ENCODE measurements at places on chromosomes 16 and 17.

GRCh38 chr17:65564793-65565192, 3.3 kb upstream of the AXIN2 start:
- DNase-seq: no peak

DNA sequence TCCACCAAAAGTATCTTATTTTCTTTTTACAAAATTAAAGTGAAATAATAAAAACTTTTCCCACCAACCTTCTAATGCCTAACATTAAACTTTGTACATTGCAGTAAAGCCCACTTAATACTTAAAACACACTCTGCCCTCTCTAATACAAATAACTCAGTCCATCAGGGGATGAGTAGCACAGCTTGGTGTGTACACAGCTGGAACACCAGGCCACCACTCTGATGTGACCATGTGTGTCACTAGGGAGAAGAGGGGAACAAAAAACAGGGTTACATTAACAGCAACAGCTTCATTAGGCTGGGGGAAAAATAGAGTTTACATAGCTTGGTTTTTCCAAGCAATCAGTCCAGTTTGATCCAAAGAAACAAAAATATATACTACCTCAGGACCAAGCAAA, 295.0 kb downstream of the CEP112 start:
- no peak for DNase-seq

DNA sequence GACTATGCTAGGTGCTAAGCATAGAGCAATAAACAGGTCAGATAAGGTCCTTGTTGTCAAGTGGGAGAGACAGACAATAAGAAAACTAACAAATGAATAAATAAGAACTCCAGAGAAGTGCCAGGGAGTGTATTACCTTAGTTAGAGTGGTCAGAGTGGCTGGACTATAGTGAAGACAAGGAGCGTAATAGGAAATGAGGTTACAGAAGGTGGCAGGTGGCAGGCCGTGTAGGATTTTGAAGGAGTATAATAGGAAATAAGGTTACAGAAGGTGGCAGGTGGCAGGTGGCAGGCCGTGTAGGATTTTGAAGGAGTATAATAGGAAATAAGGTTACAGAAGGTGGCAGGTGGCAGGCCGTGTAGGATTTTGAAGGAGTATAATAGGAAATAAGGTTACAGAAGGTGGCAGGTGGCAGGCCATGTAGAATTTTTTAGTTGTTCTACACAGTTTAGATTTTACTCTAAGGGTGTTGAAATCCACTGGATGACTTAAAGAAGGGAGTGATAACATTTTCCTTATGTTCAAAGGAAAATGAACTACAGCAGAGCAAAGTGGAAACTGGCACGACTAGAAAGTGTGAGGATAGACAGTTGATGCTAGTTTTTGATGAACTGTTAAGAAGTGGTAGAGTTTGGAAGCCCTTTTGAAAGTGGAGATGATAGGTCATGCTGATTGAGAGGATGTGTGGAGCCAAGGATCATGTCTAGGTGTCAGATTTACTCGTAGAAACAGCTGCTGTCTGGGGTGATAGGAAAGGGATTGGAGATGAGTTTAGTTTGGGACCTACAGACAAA, 3.6 kb upstream of the KRTAP3-1 start:
- DNase-seq: no peak

DNA sequence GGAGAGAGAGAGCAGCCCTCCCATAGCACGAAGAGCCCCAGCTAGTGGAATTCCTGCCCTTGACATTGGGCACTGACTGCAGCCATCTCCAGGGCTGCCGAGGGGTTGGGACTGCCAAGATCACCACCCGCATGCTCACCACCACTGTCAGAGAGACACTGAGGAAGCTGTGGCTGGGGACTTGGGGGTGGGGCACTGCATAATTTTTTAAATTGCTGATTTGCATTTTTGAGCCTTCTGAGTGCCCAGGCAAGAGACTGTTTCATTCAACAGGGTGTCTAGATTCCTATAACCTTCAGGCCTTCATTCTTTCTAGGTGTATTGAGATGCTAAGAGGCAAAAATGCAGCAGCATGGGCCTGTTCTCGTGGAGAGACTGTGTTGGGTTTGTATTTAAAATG, 9.0 kb upstream of the EPX start:
- DNase-seq: no peak

- no peak for DNase-seq
Measured at GRCh38 chr16:28549301-28549899, 4.3 kb upstream of the SGF29 start.

DNA sequence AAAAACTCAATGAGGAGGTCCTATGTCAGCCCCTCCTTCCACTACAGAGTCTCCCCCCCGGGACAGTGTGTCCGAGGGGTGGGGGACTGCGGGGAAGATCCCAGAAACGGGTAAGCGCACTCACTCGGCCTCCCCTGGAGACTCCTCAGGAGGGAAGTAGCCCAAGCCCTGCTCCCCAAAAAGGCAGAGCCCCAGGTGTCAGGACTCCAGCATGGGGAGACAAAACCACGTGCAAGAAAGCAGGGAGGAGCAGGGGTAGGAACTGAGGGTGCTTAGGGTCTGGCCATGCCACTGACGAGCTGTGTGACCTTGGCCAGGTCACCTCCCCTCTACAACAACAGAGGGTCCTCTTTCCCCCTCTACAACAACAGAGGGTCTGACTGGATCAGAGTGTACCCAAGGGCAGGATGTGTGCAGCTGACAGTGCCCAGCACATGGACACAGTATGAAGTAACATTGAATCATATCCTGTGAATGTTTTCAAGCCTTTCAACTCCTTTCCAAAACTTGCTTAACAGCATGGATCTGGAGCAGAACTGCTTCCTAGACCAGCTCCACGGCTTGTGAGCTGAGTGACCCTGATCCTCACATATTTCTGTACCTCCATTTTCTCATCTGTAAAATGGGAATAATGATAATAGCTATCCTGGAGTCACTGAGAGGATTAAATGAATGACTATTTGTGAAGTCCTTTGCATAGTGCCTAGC, 2.1 kb upstream of the NAGS start:
- DNase-seq: no peak

GRCh38 chr16:89089120-89089519, 4.5 kb upstream of the ACSF3 start:
- no peak for DNase-seq

GRCh38 chr16:72173997-72174396, 2.0 kb upstream of the PMFBP1 start:
- DNase-seq: no peak

DNA sequence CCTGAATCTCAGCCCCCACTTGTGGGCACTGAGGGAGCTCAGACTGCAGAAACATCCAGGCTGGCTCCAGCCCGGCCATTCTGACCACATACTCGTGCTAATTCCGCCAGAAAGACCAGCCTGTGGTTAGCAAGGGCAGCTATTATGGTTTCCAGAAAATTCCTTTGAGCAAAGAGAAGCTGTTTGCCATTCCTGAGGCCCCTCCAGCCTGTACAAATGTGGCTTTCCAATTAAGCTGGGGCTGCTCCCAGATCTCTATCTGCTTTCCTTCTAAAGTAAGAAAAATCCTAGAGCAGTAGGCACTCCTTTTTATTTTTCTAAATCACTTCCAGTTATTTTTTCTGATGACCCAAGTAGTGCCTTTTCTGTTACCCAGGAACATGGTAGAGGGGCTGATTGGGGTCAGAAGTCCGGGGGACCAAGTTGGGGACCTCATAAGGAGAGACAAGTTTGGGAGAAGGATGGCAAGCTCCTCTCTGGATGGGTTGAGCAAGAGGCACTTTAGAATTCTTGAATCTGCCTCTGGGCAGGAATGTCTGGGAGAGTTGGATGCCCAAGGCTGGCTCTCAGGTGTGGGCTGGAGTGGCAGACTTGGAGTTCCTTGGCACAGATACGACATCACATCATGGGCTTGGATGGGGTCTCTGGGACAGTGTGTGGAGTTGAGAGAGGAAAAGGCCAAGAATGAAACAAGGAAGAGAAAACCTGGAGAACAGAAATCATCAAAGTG, 83.3 kb upstream of the TNRC6C start:
- no peak for DNase-seq

DNA sequence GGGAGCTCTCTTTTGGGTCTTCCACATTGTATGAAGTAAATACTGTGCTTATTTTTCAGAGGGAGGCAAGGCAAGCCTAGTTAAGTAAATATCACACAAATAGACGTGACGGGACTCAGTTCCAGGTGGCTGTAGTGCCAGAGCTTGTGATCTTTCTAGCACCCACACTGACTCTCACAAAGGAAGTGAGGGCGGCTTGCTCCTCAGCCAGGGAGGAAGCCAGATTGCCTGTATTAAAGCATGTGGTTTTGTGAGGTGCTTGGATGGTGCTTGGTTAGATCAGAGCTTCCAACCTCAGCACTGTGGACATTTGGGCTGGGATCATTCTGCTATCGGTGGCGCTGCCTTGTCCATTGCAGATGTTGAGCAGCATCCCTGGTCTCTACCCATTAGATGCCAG, 80.1 kb downstream of the VAT1L start:
- no peak for DNase-seq

GRCh38 chr17:61065263-61065773, 334.3 kb upstream of the TBX2 start:
- DNase-seq: no peak

DNA sequence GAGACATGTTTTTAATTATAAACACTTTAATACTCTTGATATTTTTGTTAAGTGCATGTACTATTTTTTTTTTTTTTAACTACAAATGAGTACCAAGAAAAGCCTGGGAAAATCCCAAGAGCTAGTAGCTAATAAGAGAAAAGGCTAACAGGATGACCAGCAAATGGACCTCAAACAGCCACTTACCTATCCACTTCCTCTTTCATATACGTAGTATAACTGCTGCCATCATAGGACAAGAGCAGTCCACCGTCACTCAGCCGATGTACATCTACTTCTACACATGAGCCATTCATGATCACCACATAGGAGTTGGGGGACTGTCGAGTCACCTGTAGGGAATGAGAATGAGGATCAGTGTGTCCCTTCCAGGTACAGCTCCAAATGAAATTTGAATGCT, 128.0 kb upstream of the C17orf78 start:
- DNase-seq: no peak

DNA sequence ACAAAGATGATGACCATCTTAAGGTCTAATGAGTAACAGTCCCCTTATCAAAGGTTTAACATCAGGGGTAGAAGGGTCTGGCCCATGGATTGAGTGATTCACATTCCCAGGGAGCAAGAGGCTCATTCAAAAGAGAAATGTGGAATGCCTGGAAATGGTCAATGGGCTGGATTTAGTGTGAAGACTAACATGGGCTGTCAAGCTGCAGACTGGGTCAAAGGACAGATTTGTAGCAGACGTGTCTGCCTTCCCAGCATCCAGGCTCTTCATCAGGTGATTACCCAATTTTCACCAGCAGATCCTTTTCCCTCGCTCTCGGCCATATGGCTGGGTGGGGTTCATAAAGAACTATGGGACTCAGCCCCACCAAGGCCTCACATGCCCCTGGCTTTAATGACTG, 26.8 kb downstream of the DCUN1D3 start:
- no peak for DNase-seq

DNA sequence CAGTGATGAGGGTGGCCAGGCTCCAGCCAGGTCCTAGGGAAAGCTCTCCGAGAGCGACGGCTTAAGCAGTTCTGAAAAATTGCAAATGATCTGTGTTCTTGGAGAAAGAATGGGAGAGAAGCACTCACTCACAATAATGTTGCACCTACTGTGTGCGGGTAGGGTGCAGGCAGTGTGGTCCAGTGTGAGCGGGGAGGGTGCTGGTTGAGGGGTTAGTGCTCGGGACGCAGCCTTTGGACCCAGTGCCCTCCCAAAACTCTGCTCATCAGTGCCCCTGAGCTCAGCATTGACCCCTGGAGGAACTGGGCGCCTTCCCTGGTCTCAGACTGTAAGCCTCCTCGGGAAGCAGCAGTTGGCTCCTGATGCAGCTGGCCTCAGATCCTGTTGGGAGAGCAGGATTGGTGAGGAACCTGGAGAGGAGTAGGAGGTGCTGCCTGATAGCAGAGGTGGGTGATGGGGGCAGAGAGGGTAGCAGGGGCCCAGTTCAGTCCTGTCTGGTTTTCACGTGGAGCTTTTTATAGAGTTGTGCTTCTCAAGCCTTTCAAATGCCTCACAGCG, 23.6 kb upstream of the ZNF750 start:
- no peak for DNase-seq

DNA sequence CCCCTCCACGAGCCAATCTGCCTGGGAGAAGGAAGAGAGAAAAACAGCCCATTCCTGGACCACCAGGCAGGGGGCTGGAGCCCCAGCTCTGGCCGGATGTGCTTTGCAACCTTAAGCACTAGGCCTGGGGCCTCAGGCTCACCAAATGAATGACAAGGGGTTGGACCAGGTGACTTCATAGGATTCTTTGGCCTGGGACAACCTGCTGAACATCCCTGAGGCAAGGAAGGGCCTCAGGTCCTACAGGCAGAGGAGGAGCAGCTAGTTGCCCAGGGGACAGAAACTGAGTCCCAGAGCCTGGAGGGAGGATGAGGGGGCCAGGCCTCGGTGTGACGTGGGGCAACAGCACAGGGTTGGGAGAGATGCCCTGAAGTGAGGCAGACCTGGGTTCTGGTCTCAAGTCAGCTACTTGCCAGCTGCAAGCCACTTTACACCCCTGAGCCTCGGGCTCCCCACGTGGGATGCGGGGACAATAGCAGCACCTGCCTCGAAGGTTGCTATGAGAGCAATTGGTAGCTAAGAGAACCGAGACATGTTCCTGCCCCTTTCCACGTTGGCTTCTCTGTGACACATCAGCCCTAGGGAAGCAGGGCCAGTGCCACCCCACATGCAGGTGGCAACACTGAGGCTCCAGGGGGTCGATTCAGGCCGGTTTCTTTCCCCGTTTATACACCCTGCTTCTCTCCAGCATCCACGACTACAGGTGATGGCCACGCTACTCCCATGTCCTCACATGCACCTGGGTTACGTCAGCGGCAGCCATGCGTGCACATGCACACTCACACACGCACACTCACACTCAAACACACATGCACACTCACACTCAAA, 42.6 kb downstream of the CFAP20 start:
- no peak for DNase-seq

DNA sequence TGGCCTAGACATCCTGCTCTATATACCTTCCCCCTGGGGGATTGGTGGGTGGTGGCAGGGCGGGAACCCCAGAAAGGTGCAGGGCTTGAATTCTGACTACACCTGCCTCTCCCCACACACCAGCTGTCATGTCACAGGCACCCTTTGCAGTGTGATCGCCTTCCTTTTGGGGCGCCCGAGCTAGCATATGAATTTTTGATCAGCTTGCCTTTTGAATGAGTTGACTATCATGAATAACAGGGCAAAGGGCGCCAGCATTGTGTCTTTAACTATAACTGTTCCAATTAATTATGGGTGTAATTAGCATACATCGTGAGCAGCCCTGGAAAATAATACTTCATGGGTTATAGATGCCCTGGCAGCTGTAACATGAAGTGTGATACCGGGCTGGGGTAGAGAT, 72.7 kb downstream of the CYLD start:
- no peak for DNase-seq

- DNase-seq: no peak
Measured at GRCh38 chr16:17362183-17362582, 108.6 kb downstream of the XYLT1 start.

GRCh38 chr16:73047536-73048291, at the start of gene ZFHX3:
Gene ZFHX3 (minus strand): TSS chr16:73048128. CDS start chr16:72960145, 87,983 bp downstream.
- no peak for DNase-seq

DNA sequence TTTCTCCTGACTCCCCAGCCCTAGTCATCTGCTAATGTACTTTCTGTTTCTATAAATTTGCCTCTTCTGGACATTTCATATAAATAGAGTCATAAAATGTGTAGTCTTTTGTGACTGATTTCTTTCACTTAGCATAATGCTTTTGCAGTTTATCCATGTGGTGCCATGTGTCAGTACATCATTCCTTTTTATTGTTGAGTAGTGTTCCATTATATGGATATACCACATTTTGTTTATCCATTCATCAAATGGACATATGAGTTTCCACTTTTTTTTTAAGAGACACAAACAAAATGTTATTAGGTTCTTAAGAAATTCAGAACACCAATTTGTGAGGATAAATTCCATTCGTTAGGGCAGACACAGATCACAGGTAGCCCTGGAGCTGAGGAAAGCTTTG, 11.0 kb downstream of the DBF4B start:
- DNase-seq: no peak

Measured in activated T-cell treated with anti-CD3 and anti-CD28 coated beads, Interleukin-2, amount 50 U/mL, for 1 hour (primary cell).